ENCODE measurements at places on chromosomes 2 and 18.

DNA sequence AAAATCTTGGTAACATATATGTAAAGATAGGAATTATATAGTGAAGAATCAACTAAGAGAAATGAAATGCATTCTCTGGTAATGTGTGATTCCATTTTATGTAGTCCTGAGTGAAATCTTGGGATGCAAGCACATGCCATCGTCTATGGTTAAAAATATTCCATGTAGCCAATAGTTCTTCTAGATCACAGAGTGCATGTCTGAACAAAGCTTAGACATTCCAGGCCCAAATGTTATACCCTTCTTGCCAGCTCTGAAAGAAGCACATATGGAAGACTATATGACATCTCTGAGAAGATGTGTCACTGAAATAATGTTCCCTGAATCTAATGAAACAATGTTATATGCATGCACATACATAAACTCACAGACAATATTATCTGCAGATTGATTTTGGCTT is 92.3 kb upstream of the TFPI start:
- DNase-seq: no peak

GRCh38 chr2:198611201-198611600 is 806.8 kb downstream of the PLCL1 start:
- no peak for DNase-seq

DNA sequence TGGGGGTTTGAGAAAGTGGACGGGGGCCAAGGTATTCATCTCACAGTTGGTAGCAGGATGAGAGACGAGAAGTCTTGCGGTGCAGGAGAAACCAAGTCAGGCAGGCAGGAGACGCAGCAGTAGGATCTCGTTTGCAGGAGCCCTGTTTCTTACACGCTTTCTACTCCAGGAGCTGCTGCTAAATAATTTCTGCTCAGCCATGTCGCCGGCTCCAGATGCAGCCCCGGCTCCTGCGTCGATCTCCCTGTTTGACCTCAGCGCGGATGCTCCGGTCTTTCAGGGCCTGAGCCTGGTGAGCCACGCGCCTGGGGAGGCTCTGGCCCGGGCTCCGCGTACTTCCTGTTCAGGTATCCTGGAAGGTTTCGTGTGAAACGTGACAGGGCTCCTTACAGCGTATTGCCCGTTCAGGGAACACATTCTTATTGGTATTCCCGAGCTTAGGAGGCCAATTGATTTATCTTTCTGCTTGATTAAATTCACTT is 494 bp downstream of the ANKZF1 start:
- no peak for DNase-seq

DNA sequence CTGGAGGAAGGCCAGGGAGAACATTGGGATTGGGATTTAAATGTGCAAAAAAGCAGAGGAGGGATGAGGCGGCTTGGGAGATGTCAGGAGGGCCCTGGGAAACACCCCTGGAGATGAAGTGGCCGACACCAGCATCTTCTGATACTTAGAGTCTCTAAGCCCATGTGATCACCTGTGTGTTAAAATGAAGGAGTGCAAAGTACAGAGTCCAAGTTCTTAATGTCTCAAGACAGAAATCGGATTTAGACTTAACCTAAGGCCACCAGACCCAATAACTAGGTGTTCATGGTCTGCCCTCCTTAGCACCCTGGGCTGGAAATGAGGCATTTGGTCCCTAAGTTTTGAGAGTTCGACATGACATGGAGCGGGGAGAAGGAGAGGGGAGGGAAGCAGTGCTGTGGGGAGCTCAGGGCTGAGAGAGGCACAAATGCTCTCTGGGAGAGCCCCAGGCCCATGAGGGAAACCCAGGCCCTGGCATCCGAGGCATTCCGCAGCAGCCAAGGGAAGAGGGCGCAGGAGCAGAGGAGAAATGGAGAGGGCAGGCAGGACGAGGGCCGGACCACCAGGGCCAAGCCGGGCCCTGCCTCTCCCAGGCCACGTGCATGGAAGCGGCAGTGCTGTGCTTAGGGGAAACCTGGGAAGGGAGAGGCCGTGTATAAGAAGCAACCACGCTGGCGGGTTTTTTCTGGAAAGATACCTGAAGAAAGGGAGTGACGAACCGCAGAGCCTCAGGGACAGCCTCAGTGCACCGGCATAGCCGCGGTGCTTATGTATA is 63.3 kb downstream of the SFXN5 start:
- DNase-seq: no peak

DNA sequence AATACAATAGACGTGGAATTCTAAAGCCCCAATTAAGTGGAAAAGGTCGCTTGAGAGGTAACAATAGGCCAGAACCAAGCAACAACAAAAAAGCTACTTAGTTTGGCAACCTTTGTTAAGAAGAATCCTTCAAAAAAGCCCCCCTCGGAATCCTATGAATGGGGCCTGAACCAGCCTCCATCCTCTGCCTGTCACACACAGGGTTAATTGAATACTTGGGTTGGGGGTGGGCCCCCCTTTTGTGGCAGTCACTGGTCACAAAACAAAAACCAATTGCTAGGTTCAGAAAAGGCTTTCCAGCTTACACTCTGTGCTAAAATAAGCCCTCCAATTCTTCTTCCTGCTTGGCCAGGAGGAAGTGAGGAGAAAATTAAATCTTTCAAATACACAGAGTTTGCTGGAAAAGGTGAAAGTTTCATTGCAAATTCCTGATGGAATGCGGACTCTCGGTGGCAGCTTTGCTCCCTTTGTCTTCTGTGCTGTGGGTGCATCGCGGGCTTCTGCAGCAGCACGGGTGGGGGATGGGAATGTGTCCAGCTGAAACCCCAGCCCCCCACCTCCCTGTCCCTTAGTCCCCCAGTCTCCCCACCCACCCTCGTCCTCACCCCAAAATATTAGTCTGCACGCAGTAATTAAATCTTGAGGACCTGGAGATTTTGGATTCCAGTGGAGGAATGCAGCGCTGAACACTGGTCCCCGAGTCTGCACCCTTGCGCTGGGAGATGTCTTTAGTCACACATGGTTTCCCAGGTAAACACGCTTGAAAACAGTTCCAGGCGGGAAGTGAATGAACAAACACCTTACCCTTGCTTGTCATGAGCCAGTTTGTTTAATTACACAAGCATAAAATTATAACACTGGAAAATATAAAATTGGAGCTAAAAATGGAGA is 254.3 kb downstream of the SOX11 start:
- DNase-seq: no peak
